ENCODE measurements at places on chromosomes 1 and 21. TPM values are rescaled to one million over a fixed set of nuclear protein-coding genes. Genes with fewer than 3 reads are reported as not detected.
A peak's percentile ranks its signal among the peaks of the same experiment; 100 is the strongest.

The SLAMF9 gene
- 1.9 TPM for total RNA-seq

DNA sequence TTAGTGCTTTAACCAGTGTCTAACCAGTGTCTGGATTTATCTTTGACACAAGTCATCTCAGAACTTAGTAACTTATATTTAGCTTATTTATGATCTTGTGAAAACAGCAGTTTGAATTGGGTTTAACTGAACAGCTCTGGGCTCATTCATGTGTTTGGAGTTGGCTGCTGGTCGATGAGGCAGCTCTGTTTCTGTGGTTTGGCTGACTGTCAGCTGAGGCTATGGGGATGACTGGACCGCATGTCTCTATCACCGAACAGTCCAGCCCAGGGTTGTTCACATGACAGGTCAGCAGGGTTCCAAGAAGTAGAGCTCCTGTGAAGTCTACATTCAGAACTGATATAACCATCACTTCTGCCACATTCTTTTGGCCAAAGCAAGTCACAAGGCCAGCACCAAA lies 29.1 kb upstream of the C21orf91 start:
- peak; percentile 13 for DNase-seq

DNA sequence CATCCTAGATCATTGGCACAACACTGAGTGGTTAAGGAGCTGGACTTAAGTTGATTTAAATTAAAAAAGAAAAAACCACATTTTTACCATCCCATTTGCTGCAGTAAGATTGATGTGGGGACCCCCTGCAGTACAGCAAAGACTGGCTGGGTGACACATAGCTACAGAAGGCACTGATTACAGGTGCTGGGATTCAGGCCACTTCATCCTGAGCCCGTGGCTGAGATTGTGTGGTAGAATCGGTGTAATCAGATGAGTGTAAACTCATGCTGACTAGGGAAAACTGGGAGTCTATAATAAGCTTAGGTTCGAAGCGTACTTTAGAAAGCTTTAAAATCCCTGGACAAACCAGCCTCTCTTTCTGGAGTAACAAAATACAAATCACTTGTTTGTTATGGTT lies 70.1 kb downstream of the SLC25A24 start:
- no peak for DNase-seq

GRCh38 chr1:168453056-168453455 lies 90.7 kb downstream of the XCL2 start:
- DNase-seq: no peak

- no peak for DNase-seq
Observed at GRCh38 chr21:16624479-16625118, 888.2 kb upstream of the CXADR start.

GRCh38 chr1:89673251-89673650 lies 40.3 kb downstream of the LRRC8C start:
- DNase-seq: no peak
